ENCODE measurements at places on chromosomes 2 and 18.

- DNase-seq: no peak
Measured at GRCh38 chr2:88471083-88471942, 18.8 kb upstream of the FOXI3 start.

GRCh38 chr18:32258558-32259204 is 68.8 kb downstream of the MEP1B start:
- no peak for DNase-seq

DNA sequence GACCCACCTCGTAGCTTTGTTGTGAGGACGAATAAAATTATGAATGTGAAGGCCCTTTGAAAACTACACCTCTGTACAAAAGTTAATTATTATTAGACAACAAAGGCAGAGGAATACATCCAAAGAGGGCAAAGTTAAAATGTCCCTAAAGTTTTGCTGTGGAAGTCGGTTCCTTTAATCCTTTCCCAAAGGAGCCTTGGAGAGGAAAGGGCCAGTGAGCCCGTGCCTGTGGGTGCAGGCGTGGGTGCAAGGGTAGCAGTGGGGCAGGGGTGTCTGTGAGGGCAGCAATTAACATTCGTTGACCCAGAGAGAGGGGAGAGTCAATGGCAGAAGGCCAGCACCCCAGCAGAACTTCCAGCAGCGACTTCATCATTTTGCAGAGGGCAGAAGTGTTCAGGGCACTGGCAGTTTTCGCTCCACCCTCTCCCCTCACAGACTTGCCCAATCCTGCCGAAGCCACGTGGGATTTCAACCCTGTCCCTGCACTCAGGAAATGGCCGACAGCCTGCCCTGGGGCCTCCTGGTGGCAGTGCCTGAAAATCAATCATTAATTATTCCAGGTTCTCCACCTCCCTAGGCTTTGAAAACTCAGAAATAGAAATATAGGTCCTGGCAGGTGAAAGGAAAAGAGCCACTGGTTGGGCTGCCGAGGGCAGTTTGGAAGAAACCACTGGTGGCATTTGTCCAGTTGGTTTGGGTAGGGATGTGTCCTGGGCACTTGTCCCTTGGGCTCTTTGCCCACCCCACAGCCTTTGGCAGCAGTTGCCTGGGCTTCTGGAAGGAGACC is 4.2 kb upstream of the PAX8 start:
- no peak for DNase-seq

GRCh38 chr2:207151048-207151447 is 14.7 kb downstream of the KLF7 start:
- DNase-seq: no peak

DNA sequence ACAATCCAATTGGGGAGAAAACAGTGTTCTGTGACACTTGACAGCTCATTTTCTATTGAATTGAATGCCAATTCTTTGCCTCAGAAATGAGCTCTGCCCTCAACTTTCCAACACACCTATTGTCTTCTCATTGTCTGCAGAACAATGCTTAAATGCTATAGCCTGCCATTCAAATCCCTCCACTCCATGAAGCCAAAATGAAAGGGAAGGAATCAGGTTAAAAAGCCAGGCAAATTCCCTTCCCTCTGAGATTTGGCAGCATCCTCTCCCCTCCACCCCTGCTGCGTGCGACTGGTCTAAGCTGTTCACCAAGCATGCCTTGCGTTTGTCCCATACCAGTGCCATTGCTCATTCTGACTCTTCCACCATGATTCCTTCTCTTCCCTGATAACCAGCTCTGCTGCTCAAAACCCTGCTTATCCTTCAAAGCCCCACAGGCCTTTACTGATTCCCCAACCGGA is 32.4 kb upstream of the TMEM131 start:
- DNase-seq: no peak

DNA sequence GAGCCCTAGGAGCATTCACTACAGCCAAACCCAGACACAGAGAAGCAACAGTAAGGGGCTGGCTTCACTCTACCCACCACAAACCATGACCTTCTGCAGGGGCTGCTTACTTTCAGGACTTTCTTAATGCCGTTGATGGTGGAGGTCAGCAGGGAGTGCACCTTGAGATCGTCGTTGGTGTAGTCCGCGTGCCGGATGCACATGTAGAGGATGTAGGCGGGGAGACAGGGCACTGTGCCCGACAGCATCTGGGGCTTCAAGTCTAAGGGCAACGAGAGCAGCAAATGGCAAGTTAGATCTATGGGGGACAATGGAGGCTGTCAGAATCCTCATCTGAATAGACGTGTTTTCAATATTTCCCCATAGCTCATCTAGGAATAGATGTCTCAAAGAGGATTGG is 29.8 kb upstream of the ACAA2 start:
- DNase-seq: no peak

GRCh38 chr18:2797951-2798350 is 48.9 kb upstream of the EMILIN2 start:
- no peak for DNase-seq
